ENCODE measurements at places on chromosomes 1 and 21. TPM values are rescaled to one million over a fixed set of nuclear protein-coding genes. Genes with fewer than 3 reads are reported as not detected.

GRCh38 chr21:45498646-45499000 lies 43.6 kb downstream of the SLC19A1 start:
- DNase-seq = no peak

DNA sequence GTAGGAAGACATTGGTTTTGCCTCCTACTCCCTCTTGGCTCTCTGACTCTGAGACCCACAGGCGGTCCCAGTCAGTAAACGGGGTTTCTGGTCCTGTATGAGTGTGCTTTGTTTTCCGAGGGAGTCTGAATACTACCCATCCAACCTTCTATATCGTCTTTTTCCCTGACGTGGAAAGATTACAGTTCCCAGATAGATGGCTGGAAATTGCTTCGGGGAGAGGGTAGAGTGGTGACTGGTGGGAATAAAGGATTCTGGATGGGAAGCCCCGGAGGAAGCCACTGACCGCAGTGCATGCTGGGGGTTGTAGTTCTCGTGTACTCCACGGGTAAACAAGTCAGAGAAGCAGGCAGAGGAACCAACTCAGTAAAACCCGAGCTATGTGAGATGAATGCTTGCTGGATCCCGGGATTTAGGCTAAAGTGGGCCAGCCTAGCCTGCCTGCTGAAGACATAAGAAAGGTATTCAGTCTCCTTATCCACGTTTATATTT lies 66.2 kb upstream of the IRF2BP2 start:
- DNase-seq = peak; percentile 84

GRCh38 chr1:173415905-173416450 lies 61.2 kb upstream of the PRDX6 start:
- no peak for DNase-seq

DNA sequence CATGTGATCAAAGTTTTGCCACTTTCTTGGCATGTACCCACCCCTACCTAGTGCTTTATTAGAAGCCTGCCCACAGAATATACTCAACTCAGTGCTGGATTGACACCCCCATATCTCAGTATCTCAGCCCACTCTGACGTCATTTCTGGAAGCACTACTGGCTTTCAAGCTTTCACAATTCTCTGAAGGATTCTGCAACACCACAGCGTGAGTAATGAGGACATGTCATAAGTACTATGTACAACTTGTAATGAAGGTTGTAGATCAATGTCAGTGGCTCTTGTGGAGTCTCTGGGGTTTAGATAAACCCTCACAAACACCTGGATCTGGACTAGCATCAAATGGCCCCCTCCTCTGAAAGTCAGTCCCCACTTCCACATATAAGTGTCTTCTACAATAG lies 57.2 kb downstream of the TNFSF4 start:
- peak; percentile 13 for DNase-seq

- DNase-seq = peak; percentile 89
Measured at GRCh38 chr1:46223472-46223943, 20.4 kb downstream of the LURAP1 start.

DNA sequence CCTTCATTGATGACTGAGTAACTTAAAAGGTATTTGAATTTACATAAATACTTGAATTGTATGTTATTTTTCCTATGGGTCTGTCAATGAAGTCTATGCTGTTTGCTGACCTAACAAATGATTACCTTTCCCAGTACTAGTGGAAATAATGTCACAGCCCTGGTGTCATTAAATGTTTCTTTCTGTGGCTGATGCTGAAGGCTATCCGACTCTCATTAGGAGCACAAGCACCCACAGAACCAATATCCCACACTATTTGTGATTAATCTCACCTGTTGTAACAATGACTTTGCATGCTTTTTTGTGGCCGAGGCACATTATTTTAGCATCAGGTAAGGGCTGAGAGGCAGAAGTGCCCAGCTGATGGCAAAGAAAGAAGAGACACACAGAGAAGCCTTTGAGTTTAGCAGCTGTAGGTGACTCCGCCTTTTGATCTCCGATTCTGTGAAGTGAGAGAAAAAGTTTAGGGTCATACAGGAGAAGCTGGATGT lies 25.8 kb upstream of the TRIM45 start:
- DNase-seq = peak; percentile 12

DNA sequence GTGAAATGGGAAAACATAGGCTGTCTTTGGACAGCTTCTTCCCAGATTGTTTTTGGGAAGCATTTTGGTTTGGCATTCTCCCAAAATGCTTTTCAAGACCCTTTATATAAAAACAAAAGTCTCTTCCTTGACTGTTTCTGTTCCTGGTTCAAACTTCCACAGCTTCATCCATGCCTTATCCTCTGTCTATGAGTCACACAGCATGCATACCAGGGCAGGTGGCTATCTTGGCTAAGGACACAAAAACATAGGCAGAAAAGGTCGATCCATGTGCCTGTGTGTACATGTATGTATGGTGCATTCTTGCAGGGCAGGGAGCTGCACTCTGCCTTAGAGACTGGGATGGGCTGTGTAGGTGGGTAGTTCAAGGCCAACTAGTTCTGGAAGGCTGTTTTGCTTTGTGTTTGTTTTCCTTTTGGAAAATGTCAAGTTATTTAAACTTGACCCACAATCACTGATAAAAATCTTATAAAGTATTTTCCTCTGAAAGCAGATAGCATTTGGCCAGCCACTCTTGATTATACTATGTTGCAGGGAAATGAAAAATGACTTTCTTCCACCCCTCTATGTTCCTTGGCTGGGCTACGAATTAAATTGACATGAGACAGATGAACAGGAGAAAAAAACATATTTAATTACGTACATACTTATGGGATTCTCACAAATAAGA lies 437.0 kb downstream of the SIPA1L2 start:
- DNase-seq = peak; percentile 14

DNA sequence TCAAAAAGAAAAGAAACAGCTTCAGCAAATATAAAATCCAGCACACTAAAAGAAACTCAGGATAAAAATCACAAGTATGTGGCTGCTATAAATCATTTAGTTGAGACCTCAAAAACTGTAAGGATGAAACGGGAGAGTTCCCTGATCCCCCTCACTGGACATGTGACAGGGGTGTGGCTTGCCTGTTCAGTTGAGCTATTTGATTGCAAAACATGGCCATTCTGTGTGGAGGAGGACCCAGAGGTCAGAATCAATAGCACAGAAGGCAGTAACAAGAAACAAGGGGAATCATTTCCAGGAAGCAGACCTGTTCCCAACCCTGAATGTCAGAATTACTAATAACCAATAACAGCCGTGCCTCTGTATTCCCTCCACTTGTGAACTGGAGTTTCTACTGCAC lies 27.9 kb downstream of the RBM11 start:
- DNase-seq = no peak

DNA sequence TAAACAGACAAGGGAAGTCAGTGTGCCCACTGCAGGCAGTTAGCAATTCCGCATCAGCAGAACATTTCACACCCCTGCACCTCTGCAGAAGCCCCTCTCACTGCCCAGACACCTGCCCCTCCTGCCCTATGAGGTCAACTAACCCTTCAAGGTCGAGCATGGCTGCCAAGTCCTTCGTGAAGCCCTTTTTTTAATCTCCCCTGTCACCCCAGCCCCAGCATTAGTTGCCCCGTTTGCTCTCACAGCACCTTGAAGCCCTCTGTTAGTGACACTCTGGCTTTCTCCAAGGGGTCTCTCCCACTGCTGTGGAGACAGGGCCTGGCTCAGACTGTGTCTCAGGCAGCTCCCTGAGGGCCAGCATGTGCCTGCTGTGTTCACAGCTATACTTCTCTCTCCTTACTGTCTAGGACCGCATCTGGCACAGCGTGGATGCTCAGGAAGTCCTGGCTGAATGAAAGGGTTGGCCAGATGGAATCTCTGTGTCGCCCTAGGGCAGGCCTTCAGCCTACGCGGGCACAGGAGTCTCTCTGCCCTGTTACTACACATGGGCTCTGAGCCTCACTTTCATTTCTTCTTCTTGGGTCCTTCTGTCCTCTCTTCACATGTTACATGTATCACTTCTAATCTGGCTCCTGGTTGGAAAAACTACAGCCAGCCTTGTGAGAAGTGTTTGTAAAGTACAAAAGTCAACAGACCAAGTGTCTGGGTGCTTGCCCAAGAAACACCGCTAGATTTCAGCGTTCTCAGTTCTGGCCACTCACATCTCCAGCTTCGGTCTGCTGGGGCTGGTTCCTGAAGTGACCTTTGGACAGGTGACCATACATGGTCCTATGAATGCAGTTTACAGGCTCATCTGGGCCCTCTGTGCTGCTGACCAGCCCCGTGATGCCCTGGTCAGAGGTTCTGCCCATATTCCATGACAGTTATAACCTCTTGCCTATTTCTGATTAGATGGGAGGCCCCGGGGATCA lies 19.7 kb downstream of the SLC2A1 start:
- DNase-seq = no peak

- DNase-seq = no peak
Measured at GRCh38 chr1:248416226-248416625, 13.4 kb downstream of the OR2T1 start.

DNA sequence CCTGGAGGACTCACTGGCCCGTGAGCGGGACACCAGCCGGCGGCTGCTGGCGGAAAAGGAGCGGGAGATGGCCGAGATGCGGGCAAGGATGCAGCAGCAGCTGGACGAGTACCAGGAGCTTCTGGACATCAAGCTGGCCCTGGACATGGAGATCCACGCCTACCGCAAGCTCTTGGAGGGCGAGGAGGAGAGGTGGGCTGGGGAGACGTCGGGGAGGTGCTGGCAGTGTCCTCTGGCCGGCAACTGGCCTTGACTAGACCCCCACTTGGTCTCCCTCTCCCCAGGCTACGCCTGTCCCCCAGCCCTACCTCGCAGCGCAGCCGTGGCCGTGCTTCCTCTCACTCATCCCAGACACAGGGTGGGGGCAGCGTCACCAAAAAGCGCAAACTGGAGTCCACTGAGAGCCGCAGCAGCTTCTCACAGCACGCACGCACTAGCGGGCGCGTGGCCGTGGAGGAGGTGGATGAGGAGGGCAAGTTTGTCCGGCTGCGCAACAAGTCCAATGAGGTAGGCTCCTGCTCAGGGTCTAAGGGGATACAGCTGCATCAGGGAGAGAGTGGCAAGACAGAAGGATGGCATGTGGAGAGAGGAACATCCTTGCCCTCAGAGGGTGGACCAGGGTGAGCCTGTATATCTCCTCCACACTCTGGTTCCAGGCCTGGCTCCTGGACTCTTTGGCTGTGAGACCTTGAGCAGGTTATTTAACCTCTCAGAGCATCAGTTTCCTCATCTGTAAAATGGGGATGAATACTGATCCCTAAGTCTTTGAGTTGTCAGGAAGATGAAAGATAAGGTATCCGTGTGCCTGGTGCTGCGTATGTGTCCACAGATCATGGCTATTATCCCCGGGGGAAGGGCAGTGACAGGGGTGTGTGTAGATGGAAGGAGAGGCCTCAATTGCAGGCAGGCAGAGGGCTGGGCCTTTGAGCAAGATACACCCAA lies 17.2 kb upstream of the SEMA4A start:
- no peak for DNase-seq

- no peak for DNase-seq
Measured at GRCh38 chr1:174075245-174075692, 53.1 kb upstream of the RC3H1 start.

DNA sequence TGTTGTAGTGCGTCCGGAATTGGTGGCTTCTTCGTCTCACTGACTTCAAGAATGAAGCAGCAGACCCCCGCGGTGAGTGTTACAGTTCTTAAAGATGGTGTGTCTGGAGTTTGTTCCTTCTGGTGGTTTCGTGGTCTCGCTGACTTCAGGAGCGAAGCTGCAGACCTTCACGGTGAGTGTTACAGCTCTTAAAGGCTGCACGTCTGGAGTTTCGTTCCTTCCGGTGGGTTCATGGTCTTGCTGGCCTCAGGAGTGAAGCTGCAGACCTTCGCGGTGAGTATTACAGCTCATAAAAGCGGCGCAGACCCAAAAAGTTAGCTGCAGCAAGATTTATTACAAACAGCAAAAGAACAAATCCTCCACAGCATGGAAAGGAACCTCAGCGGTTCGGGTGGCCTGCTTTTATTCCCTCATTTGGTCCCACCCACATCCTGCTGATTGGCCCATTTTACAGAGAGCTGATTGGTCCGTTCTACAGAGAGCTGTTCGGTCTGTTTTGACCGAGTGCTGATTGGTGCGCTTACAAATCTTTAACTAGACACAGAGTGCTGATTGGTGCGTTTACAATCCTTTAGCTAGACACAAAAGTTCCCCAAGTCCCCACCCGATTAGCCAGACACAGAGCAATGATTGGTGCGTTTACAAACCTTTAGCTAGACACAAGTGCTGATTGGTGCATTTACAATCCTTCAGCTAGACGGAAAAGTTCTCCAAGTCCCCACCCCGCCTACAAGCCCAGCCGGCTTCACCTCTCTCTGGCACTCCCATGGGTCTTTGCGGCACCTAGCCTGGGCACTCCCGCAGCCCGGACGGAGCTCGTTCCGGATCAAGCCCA lies 49.6 kb upstream of the KRTAP19-8 start:
- DNase-seq = no peak

DNA sequence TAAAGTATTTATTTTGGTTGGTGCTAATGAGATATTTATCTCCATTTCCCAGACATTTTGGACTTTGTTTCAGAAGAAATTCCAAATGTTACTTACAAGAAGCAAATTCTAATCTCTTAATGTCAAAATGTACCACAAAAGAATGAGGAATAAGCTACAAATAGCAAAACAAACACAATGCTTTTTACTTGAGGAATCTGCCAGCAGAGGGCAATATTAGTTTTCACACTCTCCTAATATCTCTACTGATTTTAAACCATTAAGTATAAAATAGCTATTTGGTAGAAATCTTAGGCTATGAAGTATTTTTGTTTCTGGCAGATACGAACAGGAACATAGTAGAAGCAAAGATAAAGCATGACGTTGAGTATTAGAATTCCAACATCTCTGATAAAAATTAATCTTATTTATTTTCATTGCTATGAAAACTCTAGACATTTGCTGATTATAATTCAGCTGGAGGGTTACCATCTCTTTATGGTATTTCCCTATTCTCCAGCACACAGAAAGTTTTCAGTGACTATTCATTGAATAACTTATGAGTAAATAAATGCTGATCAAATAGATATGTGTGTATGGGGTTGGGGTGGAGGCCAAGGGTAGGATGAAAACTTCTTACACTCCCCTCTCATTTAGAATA lies 13.4 kb upstream of the HMCN1 start:
- DNase-seq = peak; percentile 14

- no peak for DNase-seq
Measured at GRCh38 chr21:20998456-20998789, 214 bp downstream of the NCAM2 start.

DNA sequence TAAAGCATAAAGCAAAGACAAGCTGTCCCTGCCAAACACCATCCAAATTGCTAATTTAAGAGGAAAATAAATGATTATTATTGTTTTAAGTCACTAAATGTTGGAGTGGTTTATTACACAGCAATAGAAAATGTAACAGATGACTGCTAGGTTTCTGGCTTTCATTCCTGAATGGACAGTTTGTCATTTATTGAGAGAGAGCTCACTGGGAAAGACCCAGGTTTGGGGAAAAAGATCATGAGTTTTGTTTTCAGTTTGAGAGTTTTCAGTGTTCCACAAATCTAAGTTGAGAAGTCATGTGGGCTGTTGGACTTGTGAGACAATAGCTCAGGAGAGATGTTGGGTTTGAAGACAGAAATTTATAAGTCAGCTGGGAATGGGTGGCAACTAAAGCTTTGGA lies 5.4 kb downstream of the GPA33 start:
- DNase-seq = no peak

- no peak for DNase-seq
Measured at GRCh38 chr1:232335261-232335660, 294.7 kb downstream of the SIPA1L2 start.

The GPR52 gene
- total RNA-seq = not detected

The GNG4 gene
- 2.2 TPM for total RNA-seq

The DNAJC8 gene
- total RNA-seq = 121 TPM

The HOOK1 gene
- total RNA-seq = 1.1 TPM

The GNAI3 gene
- 24.1 TPM for total RNA-seq

The LRRC53 gene
- not detected for total RNA-seq
